ENCODE measurements at places on chromosomes 2 and 18. TPM values are rescaled to one million over a fixed set of nuclear protein-coding genes. Genes with fewer than 3 reads are reported as not detected.

The SCYGR7 gene
- total RNA-seq = not detected

The POLE4 gene
- total RNA-seq = 18.5 TPM

The UGT1A3 gene
- total RNA-seq = not detected

The UGT1A8 gene
- total RNA-seq = not detected

The RGPD4 gene
- not detected for total RNA-seq

The SERPINB7 gene
- total RNA-seq = 0.30 TPM
